ENCODE measurements at places on chromosomes 7 and 10. TPM values are rescaled to one million over a fixed set of nuclear protein-coding genes. Genes with fewer than 3 reads are reported as not detected.

DNA sequence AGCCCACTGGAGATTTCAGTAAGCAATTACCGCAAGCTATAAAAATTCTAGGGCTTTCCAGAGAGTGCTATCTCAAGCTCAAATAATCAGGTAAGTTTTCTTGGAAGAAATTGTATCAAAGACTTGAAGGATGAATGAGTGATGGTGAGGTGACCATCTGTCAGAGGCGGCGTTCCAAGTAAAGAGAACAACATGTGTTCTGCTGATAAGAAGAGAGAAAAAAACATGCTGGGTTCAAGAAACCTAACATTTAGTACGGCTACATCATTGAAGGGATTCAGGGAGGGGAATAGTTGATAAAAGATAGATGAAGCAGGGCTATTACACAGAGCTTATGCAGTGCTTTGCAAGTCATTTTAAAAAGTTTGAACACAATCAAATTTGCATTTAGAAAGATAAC is 100.7 kb downstream of the GNAI1 start:
- DNase-seq, result no peak

- DNase-seq, result peak; percentile 51
Observed at GRCh38 chr7:130758429-130759056, 24.5 kb upstream of the KLF14 start.

GRCh38 chr10:13234172-13234571 is at the start of gene UCMA:
Gene UCMA, minus strand, starts transcription at chr10:13234374. Its CDS starts 116 bp downstream, at chr10:13234258.
- DNase-seq, result no peak

EMX2 gene
- polyA plus RNA-seq, result 198 TPM

RAB19 gene
- 2.8 TPM for polyA plus RNA-seq

TMEM176A gene
- 109 TPM for polyA plus RNA-seq

All from renal pelvis (tissue), 12 donors.